ENCODE measurements at places on chromosomes 13 and 19. TPM values are rescaled to one million over a fixed set of nuclear protein-coding genes. Genes with fewer than 3 reads are reported as not detected.

DNA sequence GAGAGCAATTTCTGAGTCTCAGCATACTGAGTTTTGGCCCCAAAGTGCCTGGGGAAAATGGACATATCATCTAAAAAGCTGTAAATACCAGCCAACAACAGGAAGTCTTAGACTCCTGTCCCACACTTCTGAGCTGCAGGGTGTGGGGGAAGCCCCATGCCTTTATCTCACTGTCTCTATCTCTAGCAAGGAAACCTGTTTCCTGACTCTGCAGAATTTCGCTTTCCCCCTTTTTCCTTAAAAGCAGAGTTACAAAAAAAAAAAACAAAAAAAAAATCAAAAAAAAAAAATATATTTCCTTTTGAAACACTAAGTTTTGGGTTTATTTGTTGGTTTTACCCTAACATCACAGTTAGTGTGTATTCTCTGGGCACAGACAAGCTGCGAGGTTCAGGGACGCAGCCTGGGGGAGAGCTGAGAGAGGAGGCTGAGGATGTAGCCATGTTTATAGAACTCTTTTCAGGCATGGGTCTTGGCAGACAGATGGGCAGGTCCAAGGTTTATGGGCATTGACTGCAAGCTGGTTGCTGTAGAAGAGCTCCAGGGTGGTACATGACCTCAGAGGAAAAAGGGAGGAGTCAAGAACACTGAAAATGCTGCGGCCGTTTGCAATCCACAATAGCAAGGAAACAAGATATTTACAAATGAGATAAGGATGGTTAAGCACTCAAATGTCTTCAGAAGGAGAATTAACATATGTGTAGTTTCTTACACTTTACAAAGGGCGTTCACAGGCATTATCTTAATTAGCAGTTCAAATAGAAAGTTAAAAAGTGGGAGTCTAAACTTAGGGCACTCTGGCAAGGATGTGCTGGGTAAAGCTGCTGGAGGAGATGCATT lies 4.9 kb downstream of the MBNL2 start:
- H3K4me1 ChIP-seq, result peaks cover 14% of the 10 kb centered on the region
- H3K36me3 ChIP-seq, result no peaks in the 10 kb centered on the region
- peak; percentile 60 for DNase-seq
- no peak overlapping the region for H3K4me3 ChIP-seq
- no peaks in the 10 kb centered on the region for H3K27me3 ChIP-seq

The PRMT1 gene
- total RNA-seq, result 186 TPM

The ZNF430 gene
- 10.9 TPM for total RNA-seq

DNA sequence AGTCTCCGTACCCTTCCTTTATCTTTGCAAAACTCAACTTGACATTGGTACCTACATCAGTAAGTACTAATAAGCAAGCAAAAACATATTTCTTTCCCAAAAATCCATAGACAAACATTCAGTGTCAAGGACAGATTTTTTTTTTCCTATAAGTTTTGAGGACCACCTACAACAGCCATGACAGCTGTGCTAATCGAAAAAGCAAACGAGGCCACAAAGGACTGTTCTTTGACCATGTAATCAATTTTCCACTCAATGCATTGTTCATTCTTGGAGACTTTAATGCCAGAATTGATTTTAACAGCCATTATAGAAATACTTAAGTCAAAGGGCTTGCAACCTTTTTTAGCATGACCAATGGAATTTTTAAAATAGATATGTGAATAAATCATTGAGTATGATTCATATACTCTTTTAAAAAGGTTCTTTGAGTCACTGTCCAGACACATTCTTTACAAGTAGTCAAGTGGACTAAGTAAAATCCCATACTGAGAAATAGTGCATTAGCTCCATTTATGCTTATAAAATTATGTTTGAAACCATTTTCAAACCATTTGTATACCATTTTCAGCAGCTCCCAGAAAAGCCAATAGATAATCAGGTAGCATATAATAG lies 323.9 kb downstream of the MZT1 start:
- H3K27me3 ChIP-seq, result no peaks in the 10 kb centered on the region
- H3K36me3 ChIP-seq, result no peaks in the 10 kb centered on the region
- H3K4me3 ChIP-seq, result no peak overlapping the region
- no peaks in the 10 kb centered on the region for H3K4me1 ChIP-seq

DNA sequence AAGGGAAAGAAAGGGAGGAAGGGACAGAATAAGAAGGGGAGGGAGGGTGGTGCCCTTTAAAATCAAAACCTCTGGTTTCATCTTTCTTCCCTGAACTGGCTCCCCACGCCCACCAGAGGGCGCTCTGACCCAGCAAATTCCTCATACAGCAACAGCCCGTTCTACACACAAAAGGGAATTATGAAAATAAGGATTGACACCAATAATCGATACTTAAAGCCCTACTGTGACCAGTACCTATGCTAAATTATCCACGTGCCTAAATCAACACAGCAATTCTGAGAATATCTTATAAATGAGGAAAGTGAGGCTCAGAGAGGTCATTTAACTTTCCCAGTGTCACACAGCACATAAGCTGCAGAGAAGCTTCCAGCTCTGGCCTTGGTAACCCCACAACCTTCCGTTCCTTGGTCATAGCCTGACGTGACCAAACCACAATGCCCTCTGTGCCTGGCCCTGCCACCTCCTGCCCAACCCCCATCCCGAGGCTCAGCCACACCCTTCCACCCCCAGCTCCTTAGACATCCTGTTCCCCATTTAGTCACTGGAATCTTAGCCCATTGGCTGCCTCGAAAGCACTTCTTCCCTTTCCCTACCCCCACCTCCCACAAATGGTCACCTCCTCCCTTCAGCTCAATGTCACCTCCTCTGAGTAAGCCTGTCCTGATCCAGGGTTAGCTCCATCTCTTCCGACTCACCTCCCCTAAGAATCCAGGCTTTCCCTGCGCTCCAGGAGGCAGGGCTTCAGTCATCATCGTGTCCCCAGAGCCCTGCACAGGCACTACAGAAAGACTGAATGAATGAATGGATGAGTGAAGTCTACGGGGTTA lies 34.2 kb upstream of the PNMA8B start:
- H3K4me3 ChIP-seq, result no peak overlapping the region
- H3K27me3 ChIP-seq, result no peaks in the 10 kb centered on the region
- H3K4me1 ChIP-seq, result peaks cover 52% of the 10 kb centered on the region
- peaks cover 5% of the 10 kb centered on the region for H3K36me3 ChIP-seq
- peak; percentile 67 for DNase-seq
- H3K27ac ChIP-seq, result no peak overlapping the region

DNA sequence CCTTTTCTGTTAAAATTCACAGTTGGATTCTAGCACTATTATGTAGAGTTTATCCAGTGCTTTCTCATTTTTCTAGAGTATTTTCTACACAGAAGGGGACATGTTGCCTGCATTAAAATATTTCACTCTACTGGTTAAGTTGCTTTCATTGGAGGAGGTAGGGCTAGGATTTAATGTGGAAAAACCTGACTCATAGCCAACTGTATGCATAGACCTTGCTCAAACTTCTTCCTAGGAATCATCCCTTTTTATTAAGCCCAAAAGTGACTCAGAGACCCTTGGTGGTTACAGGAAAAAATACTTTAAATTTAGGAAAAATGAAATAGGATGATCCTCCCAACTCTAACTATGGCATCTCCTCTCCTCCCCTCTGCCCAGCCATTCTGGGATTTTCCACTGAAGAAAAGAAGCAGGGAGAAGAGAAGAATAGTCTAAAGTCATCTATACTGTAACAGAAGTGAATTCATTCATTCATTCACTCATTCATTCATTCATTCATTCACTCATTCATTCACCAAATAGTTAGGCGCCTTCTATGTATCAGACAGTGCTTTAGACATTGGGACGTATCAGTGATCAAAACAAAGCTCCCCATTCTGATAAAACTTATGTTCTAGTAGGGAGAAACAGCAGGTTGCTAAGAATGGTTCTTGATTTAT lies 109.0 kb upstream of the HTR2A start:
- H3K4me1 ChIP-seq, result no peaks in the 10 kb centered on the region
- no peak overlapping the region for H3K4me3 ChIP-seq
- H3K27ac ChIP-seq, result no peak overlapping the region
- no peak for DNase-seq
- no peaks in the 10 kb centered on the region for H3K27me3 ChIP-seq

All from spinal cord (tissue), 10 donors.